Activated T-helper 1 cell treated with Interleukin-2 at 50 U/mL for 16 hours (primary cell): ENCODE measurements at places on chromosomes 6 and 20.

DNA sequence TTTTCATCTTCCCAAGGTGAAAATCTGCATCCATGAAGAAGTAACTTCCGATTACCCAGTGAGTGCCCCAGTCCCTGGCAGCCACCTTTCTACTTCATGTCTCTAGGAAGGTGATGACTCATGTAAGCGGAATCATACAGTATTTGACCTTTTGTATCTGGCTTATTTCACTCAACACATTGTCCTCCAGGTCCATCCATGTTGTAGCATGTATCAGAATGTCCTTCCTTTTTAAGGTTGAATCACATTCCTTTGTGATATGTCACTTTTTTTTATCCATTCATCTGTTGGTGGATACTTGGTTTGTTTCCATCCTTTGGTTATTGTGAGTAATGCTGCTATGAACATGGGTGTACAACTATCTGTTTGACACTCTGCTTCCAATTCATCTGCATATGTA is 176.3 kb upstream of the CDYL start:
- no peak for DNase-seq

DNA sequence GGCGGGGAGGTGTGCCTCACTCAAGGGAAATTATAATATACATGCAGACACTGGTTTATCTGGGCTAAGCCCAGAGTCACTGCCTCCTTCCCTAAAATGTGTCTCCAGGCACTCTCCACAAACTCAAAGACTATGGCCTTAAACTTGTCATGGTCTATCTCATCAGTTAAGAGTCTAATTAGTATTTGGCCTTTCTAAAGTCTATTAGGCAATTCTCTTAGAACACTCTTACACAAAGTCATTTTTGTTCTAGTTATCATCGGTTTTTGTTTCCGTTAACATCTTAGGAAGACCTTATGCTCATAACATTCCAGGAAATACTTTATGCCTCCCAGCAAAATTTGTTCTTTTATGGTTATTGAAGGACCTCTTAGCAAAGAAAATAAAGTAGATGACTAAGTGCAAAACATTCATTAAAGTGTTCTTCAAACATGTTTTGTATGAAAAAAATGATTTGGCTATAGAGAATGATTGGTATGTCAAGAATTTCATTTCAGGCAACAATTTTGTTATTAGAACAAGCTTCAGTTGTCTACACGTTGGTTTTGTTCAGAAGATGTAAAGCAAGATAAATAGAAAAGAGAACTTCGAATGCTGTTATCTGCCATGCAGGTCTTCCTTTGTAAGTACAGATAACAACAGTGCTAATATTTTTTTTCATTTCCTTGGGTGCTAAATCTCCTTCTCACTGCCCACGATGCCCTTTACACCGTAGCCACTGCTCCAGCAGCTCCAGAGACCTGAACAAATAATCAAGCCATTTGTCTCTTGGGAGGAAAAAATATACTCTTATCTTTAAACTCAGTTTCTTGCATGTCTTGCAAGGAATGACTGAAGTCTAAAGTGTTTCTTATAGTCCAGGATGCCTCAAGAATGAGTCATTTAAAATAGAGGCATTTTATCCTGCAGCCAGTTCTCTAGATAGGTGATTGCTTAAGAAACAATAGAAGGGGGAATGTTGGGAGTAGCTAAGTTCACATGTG is 170.4 kb downstream of the HTR1B start:
- DNase-seq = no peak

DNA sequence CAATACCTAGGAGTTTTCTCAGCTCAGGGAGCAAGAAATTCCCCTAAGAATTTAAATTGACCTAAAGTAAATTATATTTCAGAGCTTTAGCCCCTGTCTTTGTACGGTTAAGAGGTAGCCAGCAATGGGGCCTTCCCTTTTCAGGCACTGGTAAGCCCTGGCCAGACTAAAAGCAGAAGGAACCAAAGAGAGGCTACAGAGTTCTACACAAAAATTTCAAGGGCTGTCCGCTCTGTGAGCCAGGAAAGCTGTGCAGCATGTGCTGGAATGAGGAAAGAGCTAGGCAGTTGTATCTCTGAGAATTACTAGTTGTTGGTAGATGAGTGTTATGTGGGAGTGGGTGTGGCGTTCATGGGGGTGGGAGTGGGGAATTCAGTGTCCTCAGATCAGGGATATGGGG is 96.3 kb upstream of the MAFB start:
- DNase-seq = no peak

DNA sequence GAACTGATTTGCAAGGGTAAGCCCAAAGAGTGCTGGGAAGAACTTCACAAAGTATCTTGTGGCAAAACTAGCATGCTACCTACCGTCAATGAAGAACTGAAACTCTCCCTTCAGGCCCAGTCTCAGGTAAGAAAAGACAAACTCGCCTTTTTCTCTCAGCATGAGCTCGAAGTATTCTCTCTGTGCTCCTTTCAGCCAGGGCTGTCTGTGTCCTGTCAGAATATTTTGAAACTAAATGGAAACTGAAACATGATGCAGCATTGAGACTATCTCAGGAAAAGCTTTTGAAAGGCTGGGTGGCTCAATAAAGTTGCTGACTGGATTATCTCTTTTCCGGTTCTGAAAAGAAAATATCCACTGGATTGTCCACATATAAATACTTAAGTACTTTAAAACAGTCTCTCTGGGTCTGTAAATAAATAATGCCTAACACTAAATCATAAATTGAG is 696 bp downstream of the CALHM5 start:
- DNase-seq = no peak

DNA sequence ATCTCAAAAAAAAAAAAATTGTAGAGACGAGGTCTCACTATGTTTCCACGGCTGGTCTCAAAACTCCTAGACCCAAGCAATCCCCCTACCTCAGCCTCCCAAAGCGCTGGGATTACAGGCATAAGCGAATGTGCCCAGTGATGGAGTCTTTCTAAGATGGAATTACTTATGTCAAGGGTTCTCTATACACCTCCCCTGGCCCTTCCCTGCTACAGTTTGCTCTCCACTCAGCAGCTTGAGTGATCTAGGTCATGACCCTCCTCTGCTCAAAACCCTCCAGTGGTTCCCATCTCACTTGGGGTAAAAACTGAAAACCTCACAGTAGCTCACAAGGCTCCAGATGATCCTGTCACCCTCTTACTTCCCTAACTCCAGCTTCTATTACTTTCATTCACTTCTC is 1.8 kb upstream of the DNPH1 start:
- no peak for DNase-seq

DNA sequence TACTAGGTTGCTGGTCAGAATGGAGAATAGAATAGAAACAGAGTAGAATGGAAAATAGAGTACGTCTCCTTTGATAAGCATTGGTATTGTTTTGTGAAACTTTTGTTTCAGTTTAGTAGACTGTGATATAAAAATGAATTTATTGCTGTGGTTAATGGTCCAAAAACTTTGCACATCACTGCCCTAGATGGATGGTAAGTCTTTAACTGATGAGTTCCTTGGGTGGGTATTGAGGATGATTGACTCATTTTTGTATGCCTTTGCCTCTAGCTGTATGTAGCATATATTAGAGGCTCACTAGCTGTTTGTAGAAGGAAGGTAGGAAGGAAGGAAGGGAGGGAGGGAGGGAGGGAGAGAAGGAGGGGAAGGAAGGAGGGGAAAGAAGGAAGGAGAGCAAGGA is 48.3 kb downstream of the ZDHHC14 start:
- DNase-seq = no peak

DNA sequence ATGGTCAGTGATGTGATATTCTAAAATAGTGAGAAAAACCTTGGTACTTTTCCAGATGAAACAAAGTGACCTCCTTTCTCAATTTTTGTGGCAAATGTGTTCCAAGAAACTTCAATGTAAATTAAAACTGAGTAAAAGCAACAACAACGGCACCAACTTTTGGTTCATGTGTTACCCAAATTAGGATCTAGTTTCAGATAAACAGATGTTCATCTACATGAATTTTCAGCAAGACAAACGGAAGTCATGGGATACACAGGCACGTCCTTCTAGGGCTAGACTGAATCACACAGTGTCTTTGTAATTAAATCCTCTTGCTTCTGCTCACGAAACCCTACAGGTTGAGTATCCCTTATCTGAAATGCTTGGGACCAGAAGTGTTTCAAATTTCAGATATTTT is 915.2 kb downstream of the TFAP2A start:
- DNase-seq = no peak

GRCh38 chr20:46955601-46956556 is 61.2 kb downstream of the EYA2 start:
- DNase-seq = no peak

DNA sequence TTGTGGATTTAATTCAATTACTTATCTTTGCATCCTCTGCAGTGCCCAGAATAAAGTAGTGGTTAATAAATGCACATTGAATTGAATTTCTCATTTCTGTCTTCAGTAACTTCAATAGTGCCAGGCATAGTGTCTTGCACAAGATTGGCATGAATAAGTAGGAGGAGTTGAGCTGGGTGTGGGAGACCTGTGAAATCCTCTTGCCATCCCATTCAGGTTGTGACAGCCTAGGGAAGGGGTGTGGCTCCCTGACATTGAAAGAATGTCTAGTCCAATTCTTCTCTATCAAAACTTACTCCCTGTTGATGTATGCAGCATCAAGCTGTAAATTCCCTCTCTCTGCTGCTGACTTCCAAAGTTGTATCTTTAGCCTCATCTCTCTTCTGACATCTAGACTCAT is 73.2 kb downstream of the CDH22 start:
- no peak for DNase-seq

DNA sequence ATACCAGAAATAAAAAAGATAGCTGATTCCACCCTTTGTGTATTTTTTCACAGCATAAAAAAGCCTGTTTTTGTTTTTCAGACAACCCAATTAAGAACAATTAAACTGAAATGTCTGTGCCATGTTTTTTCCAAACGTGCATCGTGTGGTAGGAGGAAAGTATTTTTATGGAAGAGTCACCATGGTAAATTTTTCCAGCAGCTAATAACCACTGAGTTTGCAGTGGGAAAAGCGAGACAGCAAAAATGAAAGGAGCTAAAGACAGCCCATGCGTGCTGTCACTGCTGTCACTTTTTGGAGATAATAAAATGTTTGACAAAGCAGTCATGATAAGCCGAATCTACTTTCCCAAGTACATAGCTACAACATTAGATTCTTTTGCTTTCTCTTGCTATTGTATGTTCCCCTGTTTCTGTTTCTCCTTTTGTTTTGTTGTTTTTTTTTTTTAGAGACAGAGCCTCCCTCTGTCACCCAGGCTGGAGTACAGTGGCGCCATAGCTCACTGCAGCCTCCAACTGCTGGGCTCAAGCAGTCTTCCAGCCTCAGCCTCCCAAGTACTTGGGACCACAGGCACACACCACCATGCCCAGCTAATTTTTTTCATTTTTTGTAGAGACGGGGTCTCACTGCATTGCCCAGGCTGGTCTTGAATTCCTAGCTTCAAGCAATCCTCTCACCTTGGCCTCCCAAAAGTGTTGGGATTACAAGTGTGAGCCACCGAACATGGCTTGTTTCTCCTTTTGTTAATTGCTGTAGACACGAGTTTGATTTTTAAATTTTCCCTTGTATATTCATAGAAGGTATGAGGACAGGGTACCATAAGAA is 261.3 kb downstream of the TMEM242 start:
- DNase-seq = no peak

DNA sequence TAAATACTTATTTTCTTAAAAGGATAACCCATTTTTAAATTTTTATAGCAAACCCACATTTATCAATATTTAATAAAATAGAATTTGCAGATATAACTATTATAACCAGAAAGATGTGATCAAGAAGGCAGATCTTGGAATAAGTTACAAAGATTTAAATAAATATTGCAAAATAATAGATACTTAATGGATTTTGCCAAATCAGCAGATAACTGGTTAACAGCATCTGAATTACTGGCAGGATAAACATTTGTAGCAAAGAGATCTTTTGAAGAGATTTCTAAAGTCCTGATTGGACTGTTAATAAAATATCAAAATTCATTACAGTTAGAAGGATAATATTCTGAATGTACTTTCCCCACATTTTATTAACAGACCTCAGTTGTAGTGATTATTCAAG is 144.2 kb downstream of the PDSS2 start:
- DNase-seq = no peak

DNA sequence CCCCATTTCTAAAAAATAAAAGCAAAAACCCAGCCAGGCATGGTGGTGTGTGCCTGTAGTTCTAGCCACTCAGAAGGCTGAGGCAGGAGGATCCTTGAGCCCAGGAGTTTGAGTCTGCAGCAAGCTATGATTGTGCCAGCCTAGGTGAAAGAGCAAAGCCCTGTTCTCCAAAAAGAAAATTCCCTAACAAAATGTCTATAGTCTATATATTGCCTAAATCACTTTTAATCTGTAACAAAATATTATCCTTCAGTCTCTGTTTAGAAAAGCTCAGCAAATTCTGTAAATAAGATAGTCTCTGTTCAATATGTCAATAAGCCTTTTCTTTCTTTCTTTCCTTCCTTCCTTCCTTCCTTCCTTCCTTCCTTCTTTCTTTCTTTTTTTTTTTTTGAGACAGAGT is 75.8 kb upstream of the ZFP64 start:
- DNase-seq = no peak

GRCh38 chr20:2873010-2873746 is at the start of gene PTPRA:
Gene PTPRA, plus strand, starts transcription at chr20:2873481. Its CDS starts 90,797 bp downstream, at chr20:2964278.
- peak; percentile 84 for DNase-seq

- DNase-seq = no peak
Measured at GRCh38 chr20:32232326-32232886, 24.7 kb downstream of the POFUT1 start.

DNA sequence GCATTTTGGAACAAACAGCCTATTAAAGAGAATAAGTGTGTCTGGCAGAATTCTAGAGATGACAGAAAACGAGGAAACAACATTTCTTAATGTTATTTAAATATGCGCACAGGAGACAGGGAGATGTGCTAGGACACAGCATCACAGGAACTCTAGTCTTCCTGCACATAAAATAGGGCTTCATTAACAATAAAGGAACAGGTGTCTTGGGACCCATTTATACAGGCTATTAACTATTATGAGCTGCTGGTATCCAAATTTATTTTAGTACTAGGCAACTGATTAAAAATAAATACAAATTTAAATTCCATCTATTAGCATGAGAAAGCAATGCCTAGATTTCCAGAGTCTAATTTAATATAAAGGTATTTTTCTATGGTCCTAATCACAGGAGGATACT is 102.3 kb downstream of the PDSS2 start:
- DNase-seq = no peak

DNA sequence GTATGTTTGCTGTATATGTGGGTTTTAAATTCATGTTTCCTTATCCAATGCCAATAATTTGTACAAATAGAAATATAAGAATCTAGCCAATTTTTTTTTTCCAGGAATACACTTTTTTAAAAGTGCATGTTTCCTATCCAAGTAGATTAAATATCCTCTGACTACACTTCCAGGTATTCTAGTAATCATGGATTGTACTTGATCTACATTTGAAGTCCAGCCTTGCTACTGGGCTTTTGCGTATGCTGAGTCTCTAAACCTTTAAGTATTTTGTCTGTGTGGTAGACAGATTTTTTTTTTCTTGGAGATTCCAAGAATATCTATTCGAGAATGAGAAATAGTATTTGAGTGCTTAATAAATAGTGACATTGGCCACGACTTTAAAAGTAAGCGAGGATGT is 188.3 kb downstream of the SASH1 start:
- no peak for DNase-seq

DNA sequence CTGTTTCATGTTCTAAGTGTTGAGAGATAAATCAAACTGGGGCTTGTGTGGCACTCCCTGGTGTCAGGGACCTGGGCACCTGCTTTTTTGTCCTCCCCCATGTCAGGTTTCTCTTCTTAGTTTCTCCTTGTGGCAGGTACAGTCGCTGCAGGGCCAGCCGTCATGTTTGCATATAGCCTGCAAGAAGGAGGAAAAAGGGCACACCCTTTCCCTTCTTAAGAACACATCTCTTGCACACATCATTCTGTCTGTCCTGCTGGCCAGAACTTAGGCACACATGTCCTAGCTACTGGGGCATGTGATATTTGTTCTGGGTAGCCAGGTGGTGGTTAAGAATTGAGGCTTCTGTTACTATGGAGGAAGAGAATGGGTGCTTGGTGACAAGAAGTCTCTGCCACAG is 27.9 kb downstream of the CDC5L start:
- DNase-seq = no peak
